A375 (cell line): ENCODE measurements at places on chromosomes 6 and 20. TPM values are rescaled to one million over a fixed set of nuclear protein-coding genes. Genes with fewer than 3 reads are reported as not detected.

TGM3 gene
- total RNA-seq = not detected in 2 replicates

TUBB2A gene
- 39.6 and 41.9 TPM in 2 replicates for total RNA-seq

PRSS35 gene
- total RNA-seq = 0.23 TPM in 1 of 2 replicates, not detected in the other

CDKAL1 gene
- total RNA-seq = 9.3 and 14.8 TPM in 2 replicates

RNF114 gene
- 69.3 and 95.4 TPM in 2 replicates for total RNA-seq

NKX2-4 gene
- total RNA-seq = 4.1 and 5.5 TPM in 2 replicates

AURKA gene
- total RNA-seq = 61.3 and 62.1 TPM in 2 replicates

HLA-DOB gene
- total RNA-seq = 1.7 and 2.0 TPM in 2 replicates

OOEP gene
- not detected in 2 replicates for total RNA-seq

HLA-DMA gene
- total RNA-seq = 46.9 and 55.9 TPM in 2 replicates

SLC12A5 gene
- total RNA-seq = not detected in 2 replicates
